ENCODE measurements at places on chromosomes 1 and 21. TPM values are rescaled to one million over a fixed set of nuclear protein-coding genes. Genes with fewer than 3 reads are reported as not detected.
A peak's percentile ranks its signal among the peaks of the same experiment; 100 is the strongest.

DNA sequence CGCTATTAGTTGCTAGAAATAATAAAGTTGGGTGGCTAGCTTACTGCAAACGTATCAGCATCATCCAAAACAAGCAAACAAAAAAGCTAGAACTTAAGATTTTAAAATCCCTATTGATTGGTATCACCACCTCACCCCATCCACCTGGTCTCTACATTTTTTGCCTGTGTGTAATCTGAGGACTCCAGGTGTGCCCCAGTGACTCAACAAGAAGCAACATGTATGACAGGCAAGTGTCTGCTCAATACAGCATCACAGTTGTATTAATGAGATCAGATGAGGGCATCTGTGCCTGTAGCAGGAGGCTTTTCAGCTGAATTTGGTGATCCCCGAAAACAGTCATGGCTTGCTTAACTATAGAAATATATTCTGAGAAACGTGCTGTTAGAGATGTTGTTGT, 14.6 kb upstream of the PAPPA2 start:
- H3K36me3 ChIP-seq, result no peaks in the 10 kb centered on the region
- H3K27me3 ChIP-seq, result no peaks in the 10 kb centered on the region
- no peaks in the 10 kb centered on the region for H3K4me1 ChIP-seq
- H3K27ac ChIP-seq, result no peak overlapping the region
- H3K4me3 ChIP-seq, result no peak overlapping the region

The CACNA1S gene
- total RNA-seq, result not detected

- DNase-seq, result peak; percentile 48
- peaks cover 61% of the 10 kb centered on the region for H3K27me3 ChIP-seq
- no peak overlapping the region for H3K27ac ChIP-seq
- H3K36me3 ChIP-seq, result peaks cover 4% of the 10 kb centered on the region
Measured at GRCh38 chr1:204763773-204764427, 78.4 kb upstream of the LRRN2 start.

The NBPF4 gene
- total RNA-seq, result not detected

The TLR5 gene
- total RNA-seq, result 2.6 TPM

DNA sequence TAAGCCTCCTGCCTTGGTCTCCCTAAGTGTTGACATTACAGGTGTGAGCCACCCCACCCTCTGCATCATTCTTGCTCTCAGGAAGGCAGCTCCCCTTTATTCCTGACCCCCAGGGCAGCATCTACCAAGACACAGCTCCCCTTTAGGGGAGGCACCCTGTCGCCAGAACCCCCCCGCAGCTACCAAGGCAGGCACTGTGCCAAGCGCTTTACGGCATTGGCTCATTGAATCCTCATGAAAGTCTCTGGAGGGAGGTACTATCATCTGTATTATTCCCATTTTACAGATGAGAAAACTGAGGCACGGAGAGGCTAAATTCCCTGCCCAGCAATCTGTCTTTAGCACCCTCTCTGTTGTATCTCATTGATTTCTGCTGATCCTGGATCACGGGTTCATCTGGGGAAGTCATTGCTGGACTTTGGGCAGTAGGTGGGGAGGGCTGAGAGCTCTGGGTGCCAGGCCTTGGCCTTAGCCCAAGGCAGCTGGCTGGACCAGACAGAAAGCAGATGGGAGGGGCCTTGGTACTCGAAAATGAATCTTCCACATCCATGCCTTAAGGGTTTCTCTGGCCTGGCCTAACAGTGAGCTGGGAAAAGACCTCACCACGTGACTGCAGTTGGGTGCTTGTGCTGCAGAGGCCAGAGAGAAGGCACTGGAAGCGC, 5.9 kb downstream of the PLOD1 start:
- H3K4me1 ChIP-seq, result no peaks in the 10 kb centered on the region
- H3K27ac ChIP-seq, result no peak overlapping the region
- no peak for DNase-seq
- no peaks in the 10 kb centered on the region for H3K36me3 ChIP-seq

GRCh38 chr1:65009176-65009575, 42.8 kb upstream of the JAK1 start:
- no peak overlapping the region for H3K27ac ChIP-seq
- no peaks in the 10 kb centered on the region for H3K27me3 ChIP-seq
- peak overlapping the region; percentile 66 for H3K4me3 ChIP-seq
- peaks cover 26% of the 10 kb centered on the region for H3K4me1 ChIP-seq

DNA sequence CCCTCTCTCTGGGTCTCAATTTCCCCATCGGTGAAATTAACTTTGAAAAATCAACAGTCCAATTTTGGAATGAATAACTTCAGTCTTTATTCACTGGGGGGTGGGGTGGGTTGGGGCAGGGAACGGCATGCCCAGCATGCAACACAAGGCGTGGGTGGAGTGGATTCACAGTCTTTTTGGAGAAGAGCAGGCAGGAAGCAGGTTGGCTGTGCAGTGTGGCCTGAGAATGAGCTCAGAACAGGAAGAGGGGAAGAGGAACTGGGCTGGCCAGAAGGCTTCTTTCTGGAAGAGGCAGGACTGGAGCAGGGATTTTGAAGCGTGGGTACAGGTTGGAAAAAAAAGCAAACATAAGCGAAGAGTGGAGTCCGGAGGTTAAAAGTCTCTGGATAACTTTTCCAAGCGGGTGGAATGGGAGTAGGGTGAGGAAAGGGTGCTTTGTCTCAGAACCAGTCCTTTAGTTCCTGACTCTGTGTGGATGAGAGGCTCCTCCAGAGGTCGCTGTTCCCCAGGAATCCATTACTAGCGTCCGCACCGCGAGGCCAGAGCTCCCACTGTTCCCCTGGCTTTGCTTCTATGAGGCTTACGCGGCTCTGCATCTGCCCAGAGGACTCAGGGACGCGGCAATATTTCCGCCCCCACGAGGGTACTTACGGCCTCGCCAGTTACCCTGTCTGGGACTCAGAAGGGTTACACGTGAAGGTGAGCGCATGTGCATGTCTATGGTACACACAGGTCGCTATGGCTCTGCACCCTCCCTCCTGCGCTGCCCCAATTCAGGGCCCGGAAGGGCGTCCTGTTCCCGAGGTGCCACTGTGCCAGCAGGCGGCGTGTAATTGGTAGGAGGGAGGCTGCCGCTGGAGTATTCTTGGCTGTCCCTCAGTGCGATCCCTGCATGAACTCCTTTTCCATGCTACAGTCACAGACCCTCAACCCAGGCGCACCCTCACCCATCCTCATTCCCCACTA, 5.5 kb upstream of the FOXD2 start:
- peak; percentile 37 for DNase-seq
- H3K36me3 ChIP-seq, result peaks cover 4% of the 10 kb centered on the region
- no peaks in the 10 kb centered on the region for H3K27me3 ChIP-seq
- H3K4me1 ChIP-seq, result peaks cover 38% of the 10 kb centered on the region

The OR6K3 gene
- total RNA-seq, result not detected

DNA sequence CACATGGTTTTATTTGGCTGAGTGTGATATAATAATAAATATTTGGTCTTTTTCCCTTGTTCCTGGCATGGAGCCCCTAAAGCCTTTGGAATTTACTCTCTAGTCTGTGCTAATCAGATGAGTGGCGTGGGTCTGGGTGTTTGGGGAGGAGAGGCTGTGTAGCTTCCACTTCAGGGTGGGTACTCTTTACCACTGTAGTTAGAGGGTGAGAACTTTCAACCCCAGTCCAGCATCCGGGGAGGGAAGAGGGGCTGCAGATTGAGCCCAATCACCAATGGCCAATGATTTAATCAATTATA, 20.0 kb downstream of the USP25 start:
- H3K36me3 ChIP-seq, result no peaks in the 10 kb centered on the region
- no peaks in the 10 kb centered on the region for H3K27me3 ChIP-seq
- peak overlapping the region; percentile 19 for H3K4me3 ChIP-seq

GRCh38 chr21:43343095-43343991, 83.6 kb downstream of the SIK1 start:
- H3K27ac ChIP-seq, result no peak overlapping the region
- no peak for DNase-seq
- no peaks in the 10 kb centered on the region for H3K36me3 ChIP-seq
- H3K4me1 ChIP-seq, result no peaks in the 10 kb centered on the region

- H3K36me3 ChIP-seq, result no peaks in the 10 kb centered on the region
- no peak for DNase-seq
- H3K4me3 ChIP-seq, result no peak overlapping the region
- no peaks in the 10 kb centered on the region for H3K27me3 ChIP-seq
Measured at GRCh38 chr1:192986110-192986747, 72.9 kb downstream of the UCHL5 start.

DNA sequence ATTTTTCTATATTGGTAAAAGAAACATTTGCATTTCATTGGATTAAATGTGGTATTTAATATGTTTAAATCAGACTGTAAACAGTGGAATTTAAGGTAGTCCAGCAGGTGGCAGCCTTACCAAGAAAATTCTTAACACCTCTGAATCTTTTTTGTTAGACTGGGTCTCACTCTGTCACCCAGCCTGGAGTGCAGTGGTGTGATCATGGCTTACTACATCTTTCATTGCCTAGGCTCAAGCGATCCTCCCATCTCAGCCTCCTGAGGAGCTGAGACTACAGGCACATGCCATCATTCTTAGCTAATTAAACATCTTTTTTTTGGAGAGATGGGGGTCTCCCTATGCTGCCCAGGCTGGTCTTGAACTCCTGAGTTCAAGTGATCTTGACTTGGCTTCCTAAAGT, 98.8 kb downstream of the RABGAP1L start:
- no peaks in the 10 kb centered on the region for H3K27me3 ChIP-seq
- peaks cover 5% of the 10 kb centered on the region for H3K36me3 ChIP-seq
- no peak overlapping the region for H3K27ac ChIP-seq
- no peak for DNase-seq
- H3K4me1 ChIP-seq, result peaks cover 4% of the 10 kb centered on the region
- no peak overlapping the region for H3K4me3 ChIP-seq

- H3K27me3 ChIP-seq, result no peaks in the 10 kb centered on the region
- H3K4me1 ChIP-seq, result peaks cover 41% of the 10 kb centered on the region
- peaks cover 5% of the 10 kb centered on the region for H3K36me3 ChIP-seq
Measured at GRCh38 chr1:156153362-156153761, at the start of gene SEMA4A. TSS of gene SEMA4A (plus strand) at chr1:156153585. CDS start at chr1:156154579, 994 bp downstream.

DNA sequence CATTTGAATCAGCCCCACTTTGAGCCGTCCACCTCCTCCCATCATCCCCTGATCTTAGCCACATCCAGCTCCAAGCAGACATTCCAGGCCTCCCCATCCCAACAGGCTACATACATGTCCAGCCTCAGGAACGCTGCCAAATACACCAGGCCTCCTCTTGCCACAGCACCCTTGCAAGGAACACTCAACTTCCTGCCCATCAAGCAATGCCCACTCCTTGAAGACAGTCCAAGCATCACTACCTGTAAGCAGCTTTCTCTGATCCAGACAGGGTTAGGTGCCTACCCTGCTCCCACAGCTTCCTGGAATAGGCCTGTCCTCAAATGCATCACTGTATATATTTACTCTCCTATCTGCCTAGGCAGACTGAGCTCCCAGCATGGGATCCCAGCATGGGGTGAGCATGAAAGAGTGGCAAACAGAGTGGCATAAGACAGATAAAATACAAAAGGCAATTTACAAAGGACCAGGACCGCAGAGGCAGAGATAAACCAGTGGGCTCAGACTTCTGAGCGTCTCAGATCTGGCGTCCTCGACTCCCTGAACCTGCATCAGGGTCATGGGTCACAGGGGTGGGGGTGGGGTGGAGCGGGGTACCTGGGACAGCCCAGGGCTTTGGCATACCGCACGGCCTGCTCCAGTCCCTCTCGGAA, 816 bp downstream of the HYI start:
- H3K27me3 ChIP-seq, result peaks cover 4% of the 10 kb centered on the region
- peak overlapping the region; percentile 93 for H3K4me3 ChIP-seq
- peaks cover 7% of the 10 kb centered on the region for H3K36me3 ChIP-seq
- peak overlapping the region; percentile 90 for H3K27ac ChIP-seq

- no peak overlapping the region for H3K4me3 ChIP-seq
- H3K4me1 ChIP-seq, result no peaks in the 10 kb centered on the region
- H3K36me3 ChIP-seq, result no peaks in the 10 kb centered on the region
- DNase-seq, result no peak
- H3K27ac ChIP-seq, result no peak overlapping the region
- H3K27me3 ChIP-seq, result peaks cover 4% of the 10 kb centered on the region
Measured at GRCh38 chr1:183778568-183779433, 26.1 kb upstream of the RGL1 start.

- no peak for DNase-seq
- H3K4me1 ChIP-seq, result peaks cover 15% of the 10 kb centered on the region
- H3K27me3 ChIP-seq, result peaks cover 54% of the 10 kb centered on the region
- H3K4me3 ChIP-seq, result no peak overlapping the region
- peaks cover 7% of the 10 kb centered on the region for H3K36me3 ChIP-seq
Measured at GRCh38 chr1:205477759-205478247, 22.0 kb upstream of the BLACAT1 start.

GRCh38 chr1:228277491-228278431, 69.9 kb downstream of the OBSCN start:
- no peaks in the 10 kb centered on the region for H3K27me3 ChIP-seq
- H3K4me3 ChIP-seq, result no peak overlapping the region
- no peaks in the 10 kb centered on the region for H3K36me3 ChIP-seq
- H3K4me1 ChIP-seq, result peaks cover 17% of the 10 kb centered on the region
- H3K27ac ChIP-seq, result peak overlapping the region; percentile 9

The ELAPOR1 gene
- total RNA-seq, result 27.8 TPM

The SPRR2G gene
- not detected for total RNA-seq

- no peak overlapping the region for H3K4me3 ChIP-seq
- H3K27ac ChIP-seq, result no peak overlapping the region
- no peaks in the 10 kb centered on the region for H3K4me1 ChIP-seq
- no peaks in the 10 kb centered on the region for H3K27me3 ChIP-seq
- DNase-seq, result no peak
- H3K36me3 ChIP-seq, result no peaks in the 10 kb centered on the region
Measured at GRCh38 chr21:16020878-16021277, 291.1 kb downstream of the USP25 start.

- H3K27me3 ChIP-seq, result no peaks in the 10 kb centered on the region
- DNase-seq, result no peak
- no peak overlapping the region for H3K4me3 ChIP-seq
- peaks cover 2% of the 10 kb centered on the region for H3K36me3 ChIP-seq
- H3K4me1 ChIP-seq, result no peaks in the 10 kb centered on the region
Measured at GRCh38 chr1:219329578-219329977, 155.9 kb downstream of the LYPLAL1 start.

DNA sequence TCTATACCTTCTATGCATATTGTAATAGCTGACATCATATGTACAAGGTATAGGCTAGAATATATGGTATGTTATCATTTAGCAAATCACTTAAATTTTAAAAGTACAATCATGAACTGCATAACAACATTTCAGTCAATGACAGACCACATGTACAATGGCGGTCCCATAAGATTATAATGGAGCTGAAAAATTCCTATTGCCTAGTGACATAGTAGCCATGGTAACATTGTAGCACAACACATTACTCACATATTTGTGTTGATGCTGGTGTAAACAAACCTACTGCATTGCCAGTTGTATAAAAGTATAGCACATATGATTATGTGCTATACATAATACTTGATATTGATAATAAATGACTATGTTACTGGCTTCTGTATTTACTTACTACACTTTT, 8.9 kb downstream of the RAB3B start:
- H3K36me3 ChIP-seq, result no peaks in the 10 kb centered on the region
- no peak overlapping the region for H3K27ac ChIP-seq
- DNase-seq, result no peak
- H3K27me3 ChIP-seq, result no peaks in the 10 kb centered on the region
- no peaks in the 10 kb centered on the region for H3K4me1 ChIP-seq
- H3K4me3 ChIP-seq, result no peak overlapping the region

- no peaks in the 10 kb centered on the region for H3K27me3 ChIP-seq
- no peak overlapping the region for H3K4me3 ChIP-seq
- peaks cover 3% of the 10 kb centered on the region for H3K36me3 ChIP-seq
- DNase-seq, result no peak
Measured at GRCh38 chr1:198780376-198780775, 141.5 kb downstream of the PTPRC start.

The LYPLAL1 gene
- total RNA-seq, result 7.9 TPM

- no peaks in the 10 kb centered on the region for H3K4me1 ChIP-seq
- no peak for DNase-seq
- no peak overlapping the region for H3K4me3 ChIP-seq
- H3K36me3 ChIP-seq, result no peaks in the 10 kb centered on the region
- H3K27ac ChIP-seq, result no peak overlapping the region
Measured at GRCh38 chr1:219587401-219587800, 25.5 kb downstream of the ZC3H11B start.

Measured in T-helper 17 cell (primary cell).